ENCODE measurements at places on chromosomes 1 and 21. TPM values are rescaled to one million over a fixed set of nuclear protein-coding genes. Genes with fewer than 3 reads are reported as not detected.

The PRR9 gene
- total RNA-seq, result not detected

The BLACAT1 gene
- 2.0 TPM for total RNA-seq

The LCE1C gene
- not detected for total RNA-seq

The TFF3 gene
- total RNA-seq, result 0.17 TPM

The CFH gene
- 0.89 TPM for total RNA-seq

The GCSAML gene
- 0.04 TPM for total RNA-seq

The CNST gene
- 12.6 TPM for total RNA-seq

All from kidney epithelial cell (primary cell).